NCI-H1694 treated with DMSO at 0.1 percent for 48 hours (cell line): ENCODE measurements at places on chromosomes 4 and X.

GRCh38 chr4:2799971-2800690 is 7.2 kb downstream of the SH3BP2 start:
- DNase-seq: no peak

DNA sequence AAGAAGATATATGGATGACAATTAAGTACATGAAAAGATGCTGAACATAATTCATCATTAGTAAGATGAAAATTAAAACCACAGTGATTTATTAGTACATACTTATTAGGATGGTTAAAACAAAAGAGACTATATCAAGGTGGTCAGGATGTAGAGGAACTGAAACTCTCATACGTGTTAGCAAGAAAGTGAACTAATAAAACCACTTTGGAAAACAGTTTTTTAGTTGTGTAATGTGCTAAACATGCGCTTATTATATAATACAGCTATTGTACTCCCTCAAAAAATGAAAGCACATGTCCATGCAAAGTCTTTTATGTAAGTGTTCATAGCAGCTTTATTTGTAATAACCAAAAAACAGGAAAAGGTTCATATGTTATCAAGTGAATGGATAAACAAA is 89.9 kb upstream of the KCTD8 start:
- no peak for DNase-seq

DNA sequence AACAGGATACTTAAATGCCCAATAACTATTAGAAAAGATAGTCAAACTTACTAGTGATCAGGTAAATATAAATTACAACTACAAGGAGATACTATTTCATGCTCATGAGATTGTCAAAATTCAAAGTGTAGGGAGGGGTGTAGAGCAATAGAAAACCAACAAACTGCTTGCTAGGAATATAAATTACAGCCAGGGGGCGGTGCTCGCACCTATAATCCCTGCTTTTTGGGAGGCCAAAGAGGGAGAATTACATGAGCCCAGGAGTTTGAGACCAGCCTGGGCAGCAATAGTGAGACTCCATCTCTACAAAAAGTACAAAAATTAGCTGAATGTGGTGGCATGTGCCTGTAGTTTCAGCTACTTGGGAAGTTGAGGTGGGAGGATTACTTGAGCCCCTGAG is 556.5 kb upstream of the NR3C2 start:
- DNase-seq: peak; percentile 10

DNA sequence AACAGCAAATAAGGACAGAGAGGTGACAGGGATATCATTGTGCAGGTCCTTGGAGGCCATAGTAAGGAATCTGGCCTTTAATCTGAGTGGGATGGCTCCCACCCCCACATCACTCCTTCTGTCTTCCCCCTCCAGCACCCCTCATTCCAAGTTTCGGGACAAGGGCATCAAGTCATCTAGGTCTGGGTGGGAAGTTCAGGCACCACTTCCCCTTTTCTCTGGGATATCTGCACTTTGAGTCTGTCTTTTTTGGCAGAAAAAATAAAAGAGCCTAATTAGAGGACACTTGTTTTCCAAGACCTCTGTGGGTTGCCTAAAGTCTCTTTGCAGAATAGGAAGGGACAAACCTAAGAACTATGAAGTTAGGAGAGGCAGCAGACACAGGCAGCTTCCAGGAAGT is 60.1 kb downstream of the FUNDC1 start:
- DNase-seq: no peak

- DNase-seq: no peak
These were observed 10.6 kb upstream of the ELF4 start for GRCh38 chrX:130120746-130121504.

DNA sequence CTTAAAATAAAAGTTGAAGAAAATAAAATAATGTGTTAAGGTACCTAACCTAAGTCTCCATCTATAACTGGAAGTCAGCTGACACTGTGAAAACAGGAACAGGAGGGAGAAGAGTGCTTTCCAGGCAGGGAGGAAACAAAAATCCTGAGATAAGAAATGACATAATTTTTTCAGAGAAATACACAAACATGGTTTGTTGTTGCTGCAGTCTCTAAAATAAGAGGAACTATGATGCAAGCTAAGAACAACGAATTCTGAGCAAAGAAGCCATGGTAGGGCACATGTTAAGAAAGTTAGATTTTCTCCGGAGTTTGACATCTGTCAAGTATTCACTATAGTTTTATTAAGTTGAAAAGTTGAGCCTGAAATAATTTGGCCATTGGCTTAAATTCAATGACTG is 26.9 kb downstream of the PAPSS1 start:
- DNase-seq: no peak

GRCh38 chrX:16240231-16240905 is 73.1 kb downstream of the MAGEB17 start:
- no peak for DNase-seq

DNA sequence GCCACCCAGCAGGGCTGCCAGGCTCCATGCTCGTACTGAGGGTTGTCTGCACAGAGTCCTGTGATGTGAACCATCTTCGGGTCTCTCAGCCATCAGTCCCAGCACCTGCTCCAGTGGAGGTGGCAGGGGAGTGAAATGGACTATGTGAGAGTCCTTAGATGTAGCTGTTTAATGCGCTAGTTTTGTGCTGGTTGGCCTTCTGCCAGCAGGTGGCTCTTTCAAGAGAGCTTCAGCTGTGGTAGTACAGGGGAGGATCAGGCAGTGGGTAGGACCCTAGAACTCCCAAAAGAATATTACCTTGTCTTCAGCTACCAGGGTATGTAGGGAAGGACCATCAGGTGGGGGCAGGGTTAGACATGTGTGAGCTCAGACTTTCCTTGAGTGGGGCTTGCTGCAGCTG is 1066.0 kb downstream of the GLUD2 start:
- no peak for DNase-seq

GRCh38 chr4:127239902-127240763 is 392.6 kb upstream of the INTU start:
- DNase-seq: no peak

DNA sequence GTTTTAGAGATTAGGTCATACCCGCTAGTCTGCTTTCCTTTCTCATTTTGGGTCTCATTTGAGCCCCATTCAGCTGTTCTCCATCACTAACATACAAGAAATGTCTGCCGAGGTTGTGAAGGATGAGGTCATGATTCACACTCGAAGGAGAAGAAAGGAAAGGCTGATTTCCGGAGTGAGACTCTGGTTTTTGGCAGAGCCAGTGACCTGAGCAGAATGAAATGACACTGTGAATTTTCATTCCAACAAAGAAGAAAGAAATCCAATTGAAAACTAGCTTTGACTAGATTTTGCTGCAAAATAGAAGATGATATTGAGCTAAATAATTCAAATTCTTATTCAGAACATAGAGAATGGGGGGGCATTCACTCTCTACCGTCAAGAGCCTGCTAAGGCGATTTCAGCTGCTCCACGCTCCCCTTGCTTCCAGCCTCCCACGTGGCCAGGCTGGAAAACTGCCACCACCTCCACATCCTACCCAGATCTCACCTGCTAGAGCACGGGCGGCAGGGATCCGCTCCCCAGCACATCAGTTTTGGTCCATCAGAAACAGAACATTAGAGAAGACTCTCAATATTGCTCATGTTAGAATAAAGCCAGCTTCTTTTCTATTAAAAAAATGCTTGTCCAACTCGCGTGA is 39.0 kb downstream of the F11 start:
- DNase-seq: no peak

DNA sequence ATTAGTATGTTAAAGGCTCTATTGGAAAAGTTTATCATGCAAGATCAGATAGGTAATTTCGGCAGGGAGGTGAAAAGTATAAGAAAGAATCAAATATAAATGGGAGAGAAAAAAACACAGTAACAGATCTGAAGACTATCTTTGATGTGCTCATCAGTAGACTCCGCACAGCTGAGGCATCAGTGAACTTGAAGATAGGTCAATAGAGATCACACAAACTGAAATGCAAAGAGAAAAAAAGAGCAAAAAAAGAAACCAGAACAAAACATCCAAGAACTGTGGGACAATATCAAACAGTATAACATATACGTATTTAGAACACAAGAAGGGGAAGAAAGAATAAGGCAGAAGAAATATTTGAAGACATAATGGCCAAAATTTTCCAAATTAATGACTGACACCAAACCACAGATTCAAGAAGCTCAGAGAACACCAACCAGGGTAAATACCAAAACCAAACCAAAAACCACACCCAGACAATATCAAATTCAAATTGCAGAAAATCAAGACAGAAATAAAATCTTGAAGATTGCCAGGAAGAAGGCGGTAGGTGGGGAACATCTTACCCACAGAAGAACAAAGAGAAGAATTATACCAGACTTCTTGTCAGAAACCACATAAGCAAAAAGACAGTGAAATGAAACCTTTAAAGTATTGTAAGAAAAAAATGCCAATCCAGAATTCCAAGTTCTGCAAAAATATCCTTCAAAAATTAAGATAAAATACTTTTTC is 29.1 kb downstream of the PFKFB1 start:
- no peak for DNase-seq

DNA sequence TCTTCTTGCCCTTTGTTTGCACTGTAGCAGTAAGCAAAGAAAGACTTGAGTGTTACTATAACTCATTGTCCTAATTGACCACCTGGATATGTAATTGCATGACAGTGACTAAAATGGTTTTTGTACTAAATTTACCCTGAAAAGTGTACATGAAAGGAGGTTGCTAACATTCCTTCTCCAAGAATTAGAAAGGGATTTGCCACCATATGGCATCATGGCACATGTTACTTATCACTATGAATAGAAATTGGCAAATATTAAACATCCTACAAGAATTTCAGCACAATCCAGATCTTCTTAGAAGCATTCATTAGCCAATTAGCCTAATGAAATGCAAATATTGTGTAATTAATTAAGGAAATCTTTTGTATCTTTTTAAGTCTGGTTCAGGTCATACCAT is 834.2 kb downstream of the STPG2 start:
- no peak for DNase-seq

GRCh38 chr4:99938243-99938753 is 8.1 kb downstream of the DNAJB14 start:
- DNase-seq: no peak

DNA sequence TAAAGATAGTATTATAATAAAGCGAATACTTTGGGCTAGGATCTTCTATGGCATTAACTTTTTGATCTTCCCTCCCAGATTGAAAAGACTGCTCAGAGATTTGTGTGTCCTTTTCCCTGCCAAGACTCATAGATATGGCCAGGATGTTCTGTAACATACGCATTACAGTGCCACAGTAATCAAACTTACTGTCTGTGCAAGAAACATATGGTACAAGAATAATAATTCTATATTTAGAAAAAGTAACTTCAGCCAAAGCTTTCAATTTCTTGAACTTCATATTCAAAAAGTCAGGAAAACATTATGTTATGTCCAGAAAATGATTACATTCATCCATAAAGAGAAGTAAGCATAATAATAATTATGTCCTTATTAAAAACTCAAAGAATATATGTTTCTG is 100.9 kb upstream of the GUCY1A1 start:
- DNase-seq: no peak

DNA sequence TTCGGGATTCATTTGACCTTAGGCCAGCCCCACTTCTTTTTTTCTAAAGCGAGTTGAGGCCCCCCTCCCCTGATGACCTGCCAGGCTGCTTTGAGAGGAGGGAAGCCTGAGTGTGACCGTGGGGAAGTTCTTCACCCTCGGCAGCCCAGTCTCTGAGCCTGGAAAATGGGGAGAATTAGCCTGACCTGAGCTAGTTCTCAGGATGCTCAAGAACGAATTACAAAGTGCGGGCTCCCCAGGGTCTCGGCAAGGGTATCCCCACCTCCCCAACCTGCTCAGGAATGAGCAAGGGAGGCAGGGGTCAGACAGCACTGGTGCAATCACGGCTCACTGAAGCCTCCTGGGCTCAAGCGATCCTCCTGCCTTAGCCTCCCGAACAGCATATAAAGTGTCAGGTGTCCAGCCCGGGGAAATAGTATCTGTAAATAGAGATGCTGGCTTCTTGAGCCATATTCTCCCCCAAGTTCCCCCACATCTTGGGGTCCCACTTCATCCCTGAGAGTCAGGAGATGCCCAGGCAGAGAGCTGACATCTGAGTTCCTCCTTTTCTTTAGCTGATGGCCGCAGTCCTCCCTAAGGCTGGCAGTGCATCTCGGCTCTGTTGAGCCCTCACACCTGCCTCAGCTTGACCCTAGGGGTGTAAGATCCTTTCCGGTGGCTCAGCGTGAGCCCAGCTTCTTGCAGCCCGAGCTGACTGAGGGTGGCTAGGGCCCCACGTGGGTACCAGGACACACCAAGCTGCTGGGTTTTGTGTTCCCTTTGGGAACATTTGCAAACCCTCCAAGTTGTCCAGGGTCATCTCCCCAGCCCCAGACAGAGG is 1.6 kb downstream of the DUSP9 start:
- DNase-seq: no peak

- DNase-seq: peak; percentile 24
These were observed 26.6 kb downstream of the ADRA2C start for GRCh38 chr4:3792813-3793212.

- DNase-seq: no peak
These were observed 30.2 kb upstream of the NKRF start for GRCh38 chrX:119636419-119636818.

- no peak for DNase-seq
These were observed 34.2 kb downstream of the CYTL1 start for GRCh38 chr4:4985036-4985435.

DNA sequence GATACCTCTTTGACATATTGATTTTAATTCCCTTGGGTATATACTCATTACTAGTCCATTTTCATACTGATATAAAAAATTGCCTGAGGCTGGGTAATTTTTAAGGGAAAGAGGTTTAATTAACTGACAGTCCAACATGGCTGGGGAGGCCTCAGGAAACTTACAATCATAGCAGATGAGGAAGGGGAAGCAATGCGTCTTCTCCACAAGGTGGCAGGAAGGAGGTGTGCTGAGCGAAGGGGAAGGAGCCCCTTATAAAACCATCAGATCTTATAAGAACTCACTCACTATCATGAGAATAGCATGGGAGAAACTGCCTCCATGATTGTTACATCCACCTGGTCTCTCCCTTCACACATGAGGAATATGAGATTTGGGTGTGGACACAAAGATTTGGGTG is 42.4 kb downstream of the MSX1 start:
- no peak for DNase-seq

DNA sequence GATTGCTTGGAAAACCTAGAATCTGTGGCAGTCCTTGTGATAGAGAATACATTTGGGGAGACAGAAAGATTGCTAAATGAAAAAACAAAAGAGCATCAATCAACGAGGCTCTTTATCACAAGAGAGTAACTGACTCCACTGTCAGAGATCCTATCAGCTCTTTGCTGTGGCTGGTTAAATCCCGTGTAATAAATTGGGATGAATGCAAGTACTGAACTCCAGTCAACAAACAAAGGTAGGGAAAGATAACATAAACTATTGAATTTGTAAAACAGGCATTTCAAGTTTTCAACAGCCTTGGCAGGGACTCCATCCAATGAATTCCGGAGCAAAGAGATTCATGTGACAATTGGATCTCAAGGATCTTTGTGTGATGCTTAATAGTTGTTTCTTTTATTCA is 21.3 kb downstream of the MMRN1 start:
- no peak for DNase-seq

DNA sequence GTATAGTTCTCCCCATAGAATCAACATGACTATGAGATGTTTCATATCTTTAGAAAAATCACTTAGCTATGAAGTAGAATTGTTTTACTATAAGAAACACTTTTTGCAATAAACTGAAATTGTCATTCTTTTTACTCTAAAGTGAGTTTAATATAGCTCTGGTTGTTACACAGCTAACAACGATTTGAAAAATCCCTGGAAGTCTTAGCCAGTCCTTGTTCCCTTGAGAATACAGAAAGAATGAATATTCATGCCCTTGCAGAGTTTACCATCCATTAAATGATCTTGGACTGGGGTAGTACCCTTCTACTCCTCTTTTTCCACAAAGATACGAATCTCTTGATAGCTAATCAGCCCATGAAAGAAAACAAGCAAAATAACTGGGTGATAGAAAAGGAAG is 141.8 kb downstream of the JADE1 start:
- DNase-seq: no peak

- no peak for DNase-seq
These were observed 10.7 kb downstream of the PPARGC1A start for GRCh38 chr4:23878912-23879732.
